ENCODE measurements at places on chromosomes 16 and 17.
A peak's percentile ranks its signal among the peaks of the same experiment; 100 is the strongest.

- no peak for DNase-seq
Measured at GRCh38 chr16:47109361-47109760, 34.4 kb downstream of the NETO2 start.

- peak; percentile 35 for DNase-seq
Measured at GRCh38 chr16:83956336-83957289, 3.6 kb downstream of the OSGIN1 start.

- DNase-seq = no peak
Measured at GRCh38 chr17:69706127-69706526, 291.6 kb downstream of the MAP2K6 start.

DNA sequence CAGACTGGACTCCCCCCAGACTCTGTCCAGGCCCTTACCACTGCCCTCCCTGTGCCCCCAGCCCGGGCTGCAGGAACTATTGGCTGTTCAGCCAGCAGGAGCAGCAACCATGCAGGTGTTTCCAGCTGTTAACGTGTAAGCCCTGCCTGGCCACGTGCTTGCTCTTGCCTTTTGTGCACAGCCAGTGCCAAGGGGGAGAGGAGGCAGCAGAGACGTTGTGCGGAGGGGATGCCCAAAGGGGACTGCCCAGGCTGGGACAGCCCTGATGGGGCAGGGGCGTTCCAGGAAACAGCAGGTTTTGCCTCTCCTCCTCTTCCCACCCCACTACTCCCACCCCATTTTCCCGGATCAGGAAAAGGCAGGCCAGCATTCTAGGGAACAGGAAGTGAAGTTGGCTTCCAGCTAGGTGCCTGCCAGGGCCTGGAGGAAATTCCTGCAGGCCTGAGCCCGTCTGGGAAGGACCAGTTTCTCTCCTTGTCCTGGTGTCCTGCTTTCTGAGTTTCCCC is 16.7 kb upstream of the LASP1NB start:
- no peak for DNase-seq

- DNase-seq = peak; percentile 88
Measured at GRCh38 chr17:44708401-44709263, at the start of gene DBF4B. Gene DBF4B (plus strand): TSS chr17:44708665. CDS start chr17:44708821, 156 bp downstream.

DNA sequence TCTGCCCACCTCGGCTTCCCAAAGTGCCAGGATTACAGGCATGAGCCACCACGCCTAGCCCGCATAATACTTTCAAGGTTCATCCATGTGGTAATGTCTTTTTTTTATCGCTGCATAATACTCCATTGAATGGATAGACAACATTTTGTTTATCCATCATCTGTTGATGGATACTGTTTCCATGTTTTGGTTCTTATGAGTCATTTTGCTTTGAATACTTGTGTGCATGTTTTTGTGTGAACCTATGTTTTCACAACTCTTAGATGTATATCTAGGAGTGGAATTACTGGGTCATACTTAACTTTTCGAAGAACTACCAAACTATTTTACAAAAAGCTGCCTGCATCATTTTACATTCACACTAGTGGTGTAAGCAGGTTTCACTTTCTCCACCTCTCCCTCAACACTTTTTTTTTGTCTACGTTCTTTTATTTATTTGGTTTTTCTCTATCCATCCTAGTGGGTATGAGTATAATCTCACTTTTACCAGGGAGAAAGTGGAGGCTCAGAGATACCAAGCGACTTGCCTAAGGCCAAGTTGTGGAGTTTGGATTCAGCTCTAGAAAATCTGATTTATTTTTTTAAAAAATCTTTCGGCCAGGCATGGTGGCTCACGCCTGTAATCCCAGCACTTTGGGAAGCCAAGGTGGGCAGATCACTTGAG is 151.2 kb downstream of the CMIP start:
- DNase-seq = no peak

DNA sequence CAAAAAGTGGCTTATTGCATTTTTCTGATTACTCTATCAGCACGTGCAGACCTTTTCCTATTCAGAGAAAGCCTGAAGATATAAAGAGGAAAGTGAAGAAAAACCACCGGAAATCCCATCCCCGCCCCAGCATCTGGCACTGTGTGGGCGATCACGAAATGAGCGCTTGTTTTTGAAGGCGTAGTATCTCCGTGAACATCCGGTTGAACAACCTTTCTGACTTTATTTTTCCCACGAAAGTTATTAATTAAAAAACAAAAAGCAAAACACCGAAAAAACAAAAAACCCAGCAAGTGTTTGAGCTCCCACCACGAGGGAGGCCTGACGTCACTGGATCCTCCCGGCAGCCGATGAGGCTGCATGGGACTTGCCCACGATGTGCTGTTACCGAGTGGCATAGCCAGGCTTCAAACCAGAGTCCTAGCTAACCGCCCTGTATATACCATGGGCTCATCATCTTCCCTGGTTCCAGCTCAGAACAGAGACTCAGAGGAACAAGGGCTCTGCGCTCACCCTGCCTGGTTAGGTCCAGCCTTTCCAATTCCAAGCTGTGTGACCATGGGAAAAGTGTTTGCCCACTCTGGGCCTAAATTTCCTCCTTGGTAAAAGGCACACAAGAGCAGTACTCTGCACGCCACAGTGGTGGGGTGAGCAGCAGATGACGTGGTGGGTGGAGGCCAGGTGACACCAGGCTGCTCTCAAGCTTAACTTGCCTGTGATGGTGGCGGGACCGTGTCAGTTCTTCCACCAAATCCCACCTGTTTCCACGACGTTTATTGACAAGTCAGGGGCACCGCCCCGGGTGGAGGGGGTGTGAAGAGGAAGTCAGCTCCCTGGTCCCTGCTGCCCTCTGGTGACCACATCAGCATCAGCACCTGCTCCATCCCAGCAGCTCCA is 34.3 kb upstream of the IL21R start:
- no peak for DNase-seq

DNA sequence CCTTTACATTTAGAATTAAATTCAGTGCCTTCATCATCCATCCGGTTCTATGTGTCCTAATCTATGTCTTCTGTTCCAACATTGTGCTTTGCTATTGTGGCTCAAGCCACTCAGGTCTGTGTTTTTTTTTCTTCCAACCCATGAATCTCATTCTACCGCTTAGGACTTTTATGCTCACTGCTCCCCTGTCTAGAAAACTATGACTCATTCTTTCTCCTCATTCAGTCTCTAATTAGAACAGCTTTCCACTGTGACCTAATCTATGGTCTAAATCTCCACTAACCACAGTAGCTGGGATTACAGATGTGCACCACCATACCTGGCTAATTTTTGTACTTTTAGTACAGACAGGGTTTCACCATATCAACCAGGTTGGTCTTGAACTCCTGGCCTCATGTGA is 418.7 kb downstream of the KCNJ2 start:
- no peak for DNase-seq

DNA sequence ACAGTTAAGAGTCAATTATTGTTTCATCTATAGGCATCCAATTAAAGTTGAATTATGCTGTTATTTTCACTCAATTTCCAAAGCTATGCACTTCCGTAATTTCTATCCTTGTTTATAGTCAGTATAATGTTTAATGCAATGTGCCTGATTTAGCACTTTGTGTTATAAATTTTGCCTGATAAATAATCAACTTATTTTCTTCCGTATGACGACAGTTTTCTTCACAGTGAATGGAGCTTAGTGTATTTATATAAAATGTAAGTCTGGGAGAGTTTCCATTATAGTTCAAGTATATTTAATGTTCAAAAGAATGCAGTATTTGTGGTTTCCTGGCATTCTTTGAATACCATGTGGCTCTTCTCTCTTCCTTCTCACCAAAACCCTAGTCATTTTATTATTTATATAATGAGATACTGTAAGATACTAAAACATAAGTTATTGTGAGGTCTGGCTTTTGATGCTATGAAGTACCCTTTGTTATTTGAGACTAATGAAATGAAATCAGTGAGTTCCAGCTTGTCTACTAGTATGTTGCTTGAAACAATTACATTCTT is 240.6 kb downstream of the PRKCA start:
- DNase-seq = no peak

Data from iPS DF 19.7 (cell line).